ENCODE measurements at places on chromosomes 3 and 15.
A peak's percentile ranks its signal among the peaks of the same experiment; 100 is the strongest.

GRCh38 chr15:40290918-40291574, 8.2 kb upstream of the ANKRD63 start:
- DNase-seq, result peak; percentile 65

- no peak for DNase-seq
Observed at GRCh38 chr15:77584201-77584600, 48.5 kb downstream of the LINGO1 start.

DNA sequence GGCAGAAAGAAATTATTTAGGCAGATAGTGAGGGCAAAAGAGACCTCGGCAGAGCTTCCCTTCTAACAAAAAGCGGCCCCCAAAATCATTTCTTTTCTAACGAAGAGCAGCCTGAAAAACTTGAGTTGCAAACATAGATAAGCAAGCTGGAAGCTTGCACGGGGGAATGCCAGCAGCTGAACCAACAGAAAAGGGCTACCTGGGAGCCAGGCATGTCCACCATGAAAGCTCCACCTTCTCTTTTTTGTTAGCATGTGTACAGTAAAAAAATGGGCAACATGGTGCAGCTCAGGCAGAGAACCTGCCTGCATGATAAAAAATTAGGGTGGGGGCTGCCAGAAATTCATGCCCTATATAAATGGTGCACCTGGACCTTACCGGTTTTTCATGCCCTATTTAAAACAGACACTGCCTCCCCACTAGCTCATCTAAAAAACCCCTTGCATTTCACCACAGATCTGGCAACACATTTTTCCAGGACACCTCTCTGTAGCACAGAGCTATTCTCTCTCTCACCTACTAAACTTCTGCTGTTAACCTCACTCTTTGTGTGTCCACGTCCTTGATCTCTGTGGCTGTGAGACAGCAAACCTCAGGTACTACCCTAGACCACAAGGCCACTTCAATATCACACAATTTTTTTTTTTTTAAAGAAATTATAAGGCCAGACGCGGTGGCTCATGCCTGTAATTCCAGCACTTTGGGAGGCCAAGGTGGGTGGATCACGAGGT, 18.7 kb downstream of the SLC33A1 start:
- DNase-seq, result no peak

DNA sequence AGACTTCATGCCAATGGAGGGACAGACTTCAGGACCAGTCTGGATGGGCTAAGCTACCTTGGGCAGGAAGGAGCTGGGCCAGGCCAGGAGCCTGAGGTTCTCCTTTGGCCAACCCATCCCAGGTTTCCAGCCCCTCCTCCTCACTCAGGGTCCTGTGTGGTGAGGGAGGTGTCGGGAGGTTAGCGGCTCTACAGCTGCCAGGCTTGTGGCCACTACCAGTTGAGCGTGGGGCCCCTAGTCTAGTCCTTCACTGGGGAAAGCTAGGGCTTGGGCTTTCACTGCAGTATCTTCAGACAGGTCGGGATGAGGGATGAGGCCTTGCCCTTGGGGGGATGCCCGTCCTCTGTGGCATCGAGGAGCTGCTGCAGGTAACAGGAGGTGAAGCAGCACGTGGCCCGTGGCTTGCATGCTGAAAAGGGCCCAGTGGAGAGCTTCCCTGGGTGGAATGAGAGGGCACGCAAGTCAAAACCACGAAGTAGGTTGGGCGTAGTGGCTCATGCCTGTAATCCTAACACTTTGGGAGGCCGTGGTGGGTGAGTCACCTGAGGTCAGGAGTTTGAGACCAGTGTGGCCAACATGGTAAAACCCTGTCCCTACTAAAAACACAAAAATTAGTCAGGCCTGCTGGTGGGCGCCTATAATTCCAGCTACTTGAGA, 8.5 kb upstream of the FANCD2 start:
- DNase-seq, result no peak

- DNase-seq, result no peak
Observed at GRCh38 chr3:55792009-55792408, 304.9 kb upstream of the WNT5A start.

- no peak for DNase-seq
Observed at GRCh38 chr3:25690768-25691533, 26.2 kb upstream of the TOP2B start.

DNA sequence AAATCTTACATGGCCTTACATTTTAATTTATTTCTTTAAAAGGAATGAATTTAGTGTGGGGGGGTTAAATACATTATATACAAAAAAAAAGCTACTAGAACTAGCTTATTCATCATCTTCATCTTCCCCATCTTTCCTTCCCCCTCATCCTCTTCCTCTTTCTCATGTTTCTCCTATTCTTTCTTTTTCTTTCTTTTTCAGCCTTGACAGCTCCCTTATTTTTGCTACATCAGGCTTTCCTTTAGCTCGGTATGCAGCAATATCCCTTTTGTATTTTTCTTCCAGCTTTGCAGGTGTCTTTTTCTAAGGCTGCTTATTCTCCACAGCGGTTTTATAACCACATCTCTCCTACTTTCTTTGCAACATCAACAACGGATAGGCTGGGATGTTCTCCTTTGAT, 41.3 kb upstream of the PDE8A start:
- no peak for DNase-seq

- no peak for DNase-seq
Observed at GRCh38 chr3:57757642-57758297, 1.7 kb downstream of the SLMAP start.

- DNase-seq, result no peak
Observed at GRCh38 chr15:31752065-31752762, 278.1 kb upstream of the CHRNA7 start.

DNA sequence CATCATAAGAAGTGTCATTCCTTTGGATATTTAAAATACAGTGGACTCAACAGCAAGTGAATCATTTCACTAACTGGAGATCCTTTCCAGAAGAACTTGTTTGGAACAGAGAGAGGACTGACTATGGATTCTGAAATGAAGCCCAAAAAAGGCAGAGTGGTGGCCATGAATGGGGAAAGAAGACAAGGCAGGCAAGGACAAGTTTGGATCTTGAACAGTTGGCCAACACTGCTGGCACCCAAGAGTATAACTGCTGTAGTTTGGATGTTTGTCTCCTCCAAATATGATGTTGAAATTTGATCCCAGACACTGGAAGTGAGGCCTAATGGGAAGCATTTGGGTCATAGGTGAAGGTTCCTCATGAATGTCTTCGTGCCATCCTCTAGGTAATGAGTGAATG, 686.9 kb downstream of the GRM7 start:
- DNase-seq, result no peak

GRCh38 chr3:12288182-12289129, at the start of gene PPARG:
PPARG (plus strand) TSS chr3:12289070; CDS start chr3:12379712, 90,642 bp downstream.
- DNase-seq, result peak; percentile 22

GRCh38 chr3:50299929-50300680, 900 bp upstream of the HYAL3 start:
- DNase-seq, result peak; percentile 43

DNA sequence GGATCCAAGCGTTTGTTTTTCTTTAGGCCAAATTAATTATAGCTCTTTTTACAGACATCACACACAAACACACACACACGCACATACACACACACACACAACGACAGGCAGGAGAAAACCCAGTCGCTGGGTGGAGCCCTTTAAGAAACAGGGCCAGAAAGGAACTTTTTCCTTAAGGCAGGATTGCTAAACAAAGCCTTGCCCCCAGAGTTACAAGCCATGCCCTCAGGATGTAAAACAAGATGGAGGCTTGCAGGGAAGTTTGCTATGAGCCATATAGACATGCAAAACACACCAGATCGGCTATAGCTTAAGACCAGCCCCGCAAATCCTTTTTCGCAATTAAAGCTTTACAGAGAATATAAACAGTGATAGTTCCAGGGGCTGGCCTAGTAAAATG, 16.3 kb upstream of the IQCF2 start:
- DNase-seq, result no peak

GRCh38 chr3:150147776-150148175, 177.1 kb upstream of the PFN2 start:
- DNase-seq, result no peak

DNA sequence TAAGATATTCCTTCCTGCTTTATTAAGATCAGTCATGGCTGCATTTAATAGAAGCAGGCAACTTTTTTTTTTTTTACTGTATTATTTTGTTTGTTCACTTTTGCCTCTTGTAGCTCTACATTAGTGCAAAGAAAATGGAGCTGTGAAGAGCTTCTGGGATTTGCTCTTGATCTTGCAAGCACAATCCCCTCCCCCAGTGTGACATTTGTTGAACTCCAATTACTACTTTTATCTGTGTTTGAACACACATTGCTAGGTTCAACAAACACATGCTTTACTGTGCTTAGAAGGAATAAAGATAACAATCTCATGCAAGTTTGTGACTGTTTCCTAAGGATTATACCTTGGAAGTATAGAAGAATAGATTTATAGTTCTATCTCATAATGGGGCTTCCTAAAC, 648.8 kb downstream of the NLGN1 start:
- no peak for DNase-seq

DNA sequence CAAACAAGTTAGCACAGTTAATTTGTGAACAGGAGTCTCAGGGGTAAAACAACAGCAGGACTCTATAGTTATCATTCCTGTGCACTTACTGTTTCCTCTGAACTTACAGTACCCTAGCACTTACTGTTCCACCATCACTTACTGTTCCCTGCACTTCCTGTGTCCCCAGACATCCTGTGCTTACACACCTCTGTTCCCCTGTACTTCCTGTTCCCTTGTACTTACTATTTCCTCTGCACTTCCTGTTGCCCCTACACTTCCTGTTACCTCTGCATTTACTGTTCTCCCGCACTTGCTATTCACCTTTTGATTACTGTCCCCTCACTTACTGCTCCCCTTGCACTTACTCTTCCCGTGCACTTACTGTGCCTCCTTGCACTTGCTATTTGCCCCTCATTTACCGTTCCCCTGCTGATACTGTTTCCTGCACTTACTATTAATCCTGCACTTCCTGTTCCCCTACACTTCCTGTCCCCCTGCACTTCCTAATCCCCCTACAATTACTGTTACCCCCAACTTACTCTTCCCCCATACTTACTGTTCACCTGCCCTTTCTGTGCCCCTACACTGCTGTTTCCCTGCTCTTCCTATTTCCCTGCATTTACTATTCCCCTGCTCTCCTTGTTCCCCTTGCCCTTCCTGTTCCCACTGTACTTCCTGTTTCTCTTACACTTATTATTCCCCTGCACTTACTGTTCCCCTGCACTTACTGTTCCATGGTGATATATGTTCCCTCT, 30.3 kb downstream of the TPRA1 start:
- DNase-seq, result no peak

Measured in head of caudate nucleus (tissue), 42 donors.